ENCODE measurements at places on chromosomes 3 and 15.

DNA sequence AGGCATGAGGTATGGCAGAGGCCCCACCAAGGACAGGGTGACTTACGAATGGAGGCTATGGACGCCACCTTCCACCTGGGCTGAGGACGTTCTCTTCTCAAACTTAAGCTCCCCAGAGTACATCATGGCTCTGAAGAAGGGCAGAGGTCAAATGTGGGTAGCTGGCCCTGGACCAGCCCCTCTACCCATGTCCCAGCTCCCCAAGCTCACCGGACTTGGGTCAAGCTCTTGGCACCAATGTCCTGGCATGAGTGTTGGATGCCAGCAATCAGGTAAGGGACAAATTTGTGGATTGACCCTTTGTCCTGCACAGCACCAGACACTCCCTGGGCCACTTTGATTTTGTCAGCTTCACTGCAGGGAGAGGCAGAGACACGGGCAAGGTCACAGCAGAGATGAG is 2.5 kb downstream of the NDUFAF3 start:
- no peak for DNase-seq

DNA sequence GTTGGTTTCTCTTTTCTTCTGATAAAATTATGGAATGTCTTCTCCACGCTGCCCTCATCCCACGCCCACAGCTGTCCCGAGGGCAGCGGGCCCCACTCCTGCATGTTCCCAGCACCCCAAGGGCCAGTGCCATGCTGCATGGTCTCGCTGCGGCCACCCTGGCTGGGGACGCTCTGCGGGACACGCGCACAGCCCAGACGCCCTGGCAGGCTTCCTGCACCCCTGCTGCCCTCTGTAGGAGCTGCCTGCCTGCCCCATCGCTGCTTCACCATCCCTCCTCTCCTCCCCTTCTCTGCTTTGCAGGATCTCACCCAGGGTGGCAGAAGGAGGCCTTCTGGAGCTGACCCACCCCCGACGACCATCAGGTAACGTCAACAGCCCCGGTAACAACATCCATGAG is 22.8 kb downstream of the SLC6A1 start:
- DNase-seq: no peak

DNA sequence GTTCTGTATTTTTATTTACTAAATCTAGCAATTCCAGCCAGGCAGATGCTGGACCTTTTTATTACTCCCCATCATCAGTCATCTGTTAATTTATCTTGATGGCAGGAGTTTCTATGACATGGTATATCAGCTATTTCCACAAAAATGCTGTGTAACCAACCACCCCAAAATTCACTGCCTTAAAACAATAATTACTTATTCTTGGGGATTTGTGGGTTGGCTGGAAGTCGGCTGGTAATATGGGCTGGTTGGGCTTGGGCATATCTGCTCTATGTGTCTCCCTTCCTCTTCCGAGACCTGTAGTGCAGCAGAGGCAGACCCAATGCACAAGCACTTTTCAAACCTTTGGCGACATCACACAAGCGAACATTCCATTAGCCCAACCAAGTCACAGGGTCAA is 92.1 kb upstream of the UBE2E1 start:
- DNase-seq: no peak

GRCh38 chr3:62665627-62666437 is 209.4 kb downstream of the CADPS start:
- DNase-seq: peak; percentile 57

GRCh38 chr15:72535911-72536310 is 61.8 kb downstream of the ARIH1 start:
- DNase-seq: no peak

DNA sequence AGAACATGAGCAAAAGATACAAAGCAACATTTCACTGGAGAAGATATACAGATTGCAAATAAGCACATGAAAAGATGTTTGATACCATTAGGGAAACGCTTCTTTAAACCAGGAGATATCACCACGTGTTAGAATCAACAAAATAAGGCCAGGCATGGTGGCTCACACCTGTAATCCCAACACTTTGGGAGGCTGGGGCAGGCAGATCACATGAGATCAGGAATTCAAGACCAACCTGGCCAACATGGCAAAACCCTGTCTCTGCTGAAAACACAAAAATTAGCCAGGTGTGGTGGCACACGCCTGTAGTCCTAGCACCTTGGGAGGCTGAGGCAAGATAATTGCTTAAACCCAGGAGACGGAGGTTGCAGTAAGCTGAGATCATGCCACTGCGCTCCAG is 20.5 kb upstream of the MUC20 start:
- no peak for DNase-seq

DNA sequence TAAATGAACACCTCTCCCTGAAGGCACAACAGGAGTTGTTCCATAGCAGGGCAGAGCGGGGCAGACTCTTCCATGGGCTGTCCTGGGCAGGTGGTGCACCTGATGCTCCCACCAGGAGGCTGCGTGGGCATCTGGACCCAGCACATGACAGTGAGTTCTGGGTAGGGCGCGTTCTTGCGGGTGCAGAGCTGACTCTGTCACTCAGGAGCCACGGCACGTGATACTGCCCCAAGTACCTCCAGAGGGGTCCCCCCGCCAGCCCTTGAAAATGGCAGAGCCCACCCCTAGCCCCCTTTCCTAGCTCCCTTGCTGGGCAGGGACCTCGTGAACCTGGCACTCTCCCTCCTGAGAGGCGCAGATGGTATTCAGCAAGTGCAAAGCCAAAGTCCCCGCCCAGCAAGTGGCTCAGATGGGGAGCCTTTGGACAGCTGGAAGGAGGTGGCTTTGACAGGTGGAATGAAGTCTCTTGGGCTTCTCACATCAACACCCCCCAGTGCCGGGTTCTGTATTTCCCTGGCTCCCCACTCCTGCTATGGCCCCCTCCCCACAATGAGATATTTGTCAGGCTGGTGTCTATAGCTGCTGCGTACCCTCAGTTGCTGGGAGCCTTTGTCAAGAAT is 172.1 kb downstream of the TBC1D2B start:
- DNase-seq: no peak

DNA sequence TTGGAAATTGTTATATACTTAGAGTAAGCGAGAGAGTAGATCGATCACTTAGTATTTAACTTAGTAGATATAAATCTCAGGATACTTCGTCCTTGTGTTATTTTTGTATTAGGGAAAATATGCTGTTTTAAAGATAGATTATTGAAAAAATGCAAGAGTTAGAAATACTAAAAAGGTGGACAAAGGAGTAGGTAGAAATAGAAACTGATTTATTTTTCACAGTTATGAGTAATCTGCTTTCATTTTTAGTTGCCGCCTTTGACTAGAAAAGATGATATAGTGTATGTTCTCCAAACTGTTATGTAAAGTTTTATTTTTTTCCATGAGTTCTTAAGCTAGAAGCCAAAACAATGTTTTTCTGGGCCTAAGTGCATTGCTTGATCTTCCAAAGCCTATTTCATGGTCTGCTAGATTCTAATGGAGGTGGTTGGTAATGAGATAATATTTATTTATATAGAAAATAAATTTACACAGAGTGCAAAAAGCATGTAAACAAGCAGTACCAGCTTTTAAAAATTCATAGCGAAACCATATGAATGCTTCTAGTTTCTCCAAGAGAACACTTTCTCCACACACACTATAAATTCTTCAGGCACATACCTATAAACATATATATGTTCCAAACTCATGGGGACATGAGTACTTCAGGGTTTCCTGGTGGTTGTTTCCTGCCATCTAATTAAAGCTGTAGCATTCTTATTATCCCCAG is 61.1 kb downstream of the DIPK2A start:
- peak; percentile 38 for DNase-seq

DNA sequence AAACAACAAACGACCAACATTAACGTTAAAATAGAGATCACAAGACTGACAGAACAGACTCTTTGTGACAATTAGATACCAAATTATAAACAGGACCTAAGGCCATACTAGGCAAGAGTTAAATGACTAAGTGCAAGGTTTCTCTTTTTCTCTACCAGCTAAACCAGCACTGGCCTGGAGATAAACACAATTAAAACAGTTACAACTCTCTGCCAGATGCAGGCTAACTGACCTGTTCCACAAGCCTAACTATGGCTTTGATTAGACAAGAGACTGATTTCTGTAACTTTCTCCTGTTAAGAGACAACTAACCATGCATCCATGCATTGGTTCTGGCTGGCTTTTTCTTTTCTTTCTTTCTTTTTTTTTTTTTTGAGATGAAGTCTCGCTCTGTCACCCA is 1.6 kb upstream of the ARL8B start:
- no peak for DNase-seq

DNA sequence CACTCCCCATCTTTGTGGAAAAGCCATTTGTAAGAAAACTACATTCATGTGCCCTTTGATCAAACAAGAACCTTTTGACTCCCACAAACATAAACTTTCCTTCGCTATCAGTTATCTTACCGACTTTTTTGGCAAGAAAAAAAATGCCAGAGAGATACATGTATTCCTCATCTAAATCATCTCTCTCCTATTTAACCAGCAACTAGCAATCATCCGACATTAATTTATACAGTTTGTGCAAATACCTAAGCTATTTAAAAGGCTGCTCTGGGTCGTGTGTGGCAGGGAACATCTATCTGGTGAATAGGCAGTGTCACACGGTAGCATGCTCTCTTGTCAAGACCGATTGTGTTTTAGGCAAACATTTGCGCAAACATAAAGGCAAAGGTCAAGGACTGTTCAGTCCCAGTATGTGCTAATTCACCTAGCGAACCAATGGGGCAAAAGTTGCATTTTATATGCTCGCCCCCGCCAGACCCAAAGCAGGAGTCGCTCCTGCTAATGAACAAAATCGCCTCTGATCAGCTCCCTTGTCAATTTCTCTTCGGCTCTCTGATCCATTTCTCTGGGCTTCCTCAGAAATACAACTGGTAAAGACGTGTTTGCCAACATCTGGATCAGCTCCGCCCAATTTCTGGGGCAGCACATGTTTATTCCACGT is 37.7 kb downstream of the ZIC4 start:
- no peak for DNase-seq

GRCh38 chr3:28240441-28240840 is 978 bp upstream of the CMC1 start:
- no peak for DNase-seq

DNA sequence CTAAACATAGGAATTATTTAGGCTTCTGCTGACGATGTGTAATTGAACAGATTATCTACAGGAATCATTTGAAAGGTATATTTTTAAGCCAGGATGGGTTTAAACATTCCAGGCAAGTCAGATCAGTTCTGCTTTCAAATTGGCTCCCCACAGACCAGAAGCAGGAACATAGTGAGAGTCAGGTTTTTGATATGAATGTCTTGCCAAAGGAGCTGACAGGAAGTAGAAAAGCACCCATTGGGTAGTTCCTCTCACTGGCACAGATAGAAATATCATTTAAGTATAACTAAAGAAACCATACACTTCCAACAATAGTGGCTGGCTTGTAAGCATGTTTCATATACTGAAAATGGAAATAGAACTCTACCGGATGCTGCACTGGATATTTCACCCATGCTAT is 95.2 kb downstream of the CLDN1 start:
- no peak for DNase-seq

DNA sequence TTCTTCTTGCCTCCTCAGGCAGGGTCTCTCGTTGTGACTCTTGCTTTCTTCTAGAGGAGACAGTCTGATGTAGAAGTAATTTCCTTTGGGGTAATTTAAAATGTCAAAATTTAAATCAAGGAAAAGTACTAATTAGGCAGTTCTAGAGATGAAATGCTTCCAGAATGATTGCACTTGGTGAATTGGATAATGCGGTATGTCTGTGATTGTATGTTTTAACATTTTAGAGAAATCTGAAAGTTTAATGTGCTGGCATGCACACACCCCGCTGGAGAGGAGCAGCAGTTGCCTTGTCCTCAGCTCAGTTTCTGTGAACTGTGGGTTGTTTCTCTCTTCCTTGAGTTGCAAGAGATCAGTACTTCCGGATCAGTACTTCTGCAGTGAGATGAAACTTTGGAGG is 322.9 kb upstream of the CTDSPL start:
- DNase-seq: no peak

DNA sequence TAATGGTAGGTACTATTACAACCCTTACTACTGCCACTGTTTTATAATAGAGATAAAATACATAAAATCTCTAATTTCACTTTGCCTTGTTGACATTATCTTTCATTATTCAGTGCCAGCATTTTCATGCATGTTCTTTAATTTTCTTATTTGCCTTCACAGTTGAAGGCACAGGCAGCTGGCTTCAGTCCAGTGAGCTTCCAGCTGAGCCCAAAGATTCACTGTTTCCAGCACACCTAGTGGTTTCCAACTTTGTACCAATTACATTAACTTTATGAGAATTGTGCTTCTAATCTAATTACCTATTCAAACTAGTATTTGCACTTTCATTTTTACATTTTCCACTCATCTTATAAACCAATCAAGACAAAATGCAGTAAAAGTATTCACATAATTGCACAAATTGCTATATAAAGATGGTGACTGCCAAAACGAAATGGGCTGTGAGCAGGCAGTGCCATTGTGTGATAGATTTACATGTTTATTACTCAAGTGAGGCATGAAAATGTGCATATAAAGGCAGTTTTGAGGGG is 228.3 kb downstream of the MFSD1 start:
- DNase-seq: no peak
